MCF 10A (cell line): ENCODE measurements at places on chromosomes 4 and X.

GRCh38 chr4:142100941-142101340 is 464.6 kb downstream of the IL15 start:
- no peak for DNase-seq

- DNase-seq, result peak; percentile 22
Observed at GRCh38 chr4:148065075-148065474, 333.2 kb downstream of the ARHGAP10 start.

GRCh38 chrX:119605464-119606279 is 552 bp downstream of the NKRF start:
- DNase-seq, result peak; percentile 14

GRCh38 chrX:131394384-131394783 is 105.3 kb upstream of the IGSF1 start:
- DNase-seq, result peak; percentile 3

DNA sequence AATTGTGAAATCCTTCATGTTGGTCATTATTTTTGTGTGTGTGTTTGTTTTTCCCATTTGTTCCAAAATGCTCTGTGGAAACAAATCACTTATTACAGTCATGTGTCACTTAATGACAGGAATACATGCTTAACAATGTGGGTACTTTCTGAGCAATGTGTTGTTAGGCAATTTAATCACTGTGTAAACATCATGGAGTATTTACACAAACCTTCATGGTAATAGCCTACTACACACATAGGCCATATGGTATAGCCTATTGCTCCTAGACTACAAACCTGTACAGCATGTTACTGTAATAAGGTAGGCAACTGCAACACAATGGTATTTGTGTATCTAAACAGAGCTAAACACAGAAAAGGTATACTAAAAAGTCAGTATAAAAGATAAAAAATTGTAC is 388.9 kb upstream of the PPP1R2C start:
- DNase-seq, result peak; percentile 0

DNA sequence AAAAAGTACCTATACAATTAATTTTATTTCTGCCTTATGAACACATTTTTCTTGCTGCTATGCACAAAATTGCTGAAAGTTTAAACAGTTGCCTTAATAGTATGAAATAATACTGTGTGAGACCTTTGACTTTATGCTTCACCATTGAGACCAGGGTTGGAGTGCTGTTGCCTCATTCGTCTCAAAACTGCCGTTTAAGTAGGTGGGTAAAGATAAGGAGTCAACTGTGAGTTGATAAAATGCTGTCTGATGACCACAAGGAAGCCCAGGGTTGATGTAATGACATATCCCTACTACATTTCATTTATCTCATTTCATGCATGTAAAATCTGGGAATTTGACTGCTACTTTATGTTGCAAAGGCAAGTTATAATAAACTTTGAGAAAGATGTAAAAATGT is 23.4 kb downstream of the STK26 start:
- DNase-seq, result no peak

DNA sequence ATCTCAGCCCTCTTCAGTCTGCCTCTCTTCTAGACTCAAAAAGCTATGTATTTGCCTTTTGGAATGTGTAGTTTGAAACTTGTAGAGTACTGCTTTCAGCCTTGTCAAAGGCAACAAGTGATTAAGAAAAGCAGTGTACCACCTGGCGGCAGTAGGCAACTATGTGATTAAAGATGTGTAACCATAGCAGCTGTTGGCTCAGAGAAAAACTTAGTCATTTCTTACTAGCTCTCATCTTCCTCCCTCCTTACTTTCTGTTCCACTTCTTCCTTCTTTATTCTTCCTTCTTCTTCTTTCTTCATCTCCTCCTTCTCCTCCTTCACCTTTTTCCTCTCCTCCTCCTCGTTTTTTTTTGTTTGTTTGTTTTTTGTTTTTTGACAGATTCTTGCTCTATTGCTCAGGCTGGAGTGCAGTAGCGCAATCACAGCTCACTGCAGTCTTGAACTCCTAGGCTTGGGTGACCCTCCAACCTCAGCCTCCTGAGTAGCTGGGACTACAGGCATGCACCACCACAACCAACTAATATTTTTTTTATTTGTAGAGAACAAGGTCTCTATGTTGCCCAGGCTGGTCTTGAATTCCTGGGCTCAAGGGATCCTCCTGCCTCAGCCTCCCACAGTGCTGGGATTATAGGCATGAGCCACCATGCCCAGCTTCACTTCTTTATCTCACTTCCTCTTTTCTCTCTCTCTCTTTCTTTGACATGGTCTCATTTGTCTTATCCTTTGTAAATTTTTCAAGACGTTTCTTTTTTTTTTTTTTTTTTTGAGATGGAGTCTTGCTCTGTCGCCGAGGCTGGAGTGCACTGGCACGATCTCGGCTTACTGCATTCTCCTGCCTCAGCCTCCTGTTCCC is 32.6 kb downstream of the ABHD18 start:
- DNase-seq, result peak; percentile 76

DNA sequence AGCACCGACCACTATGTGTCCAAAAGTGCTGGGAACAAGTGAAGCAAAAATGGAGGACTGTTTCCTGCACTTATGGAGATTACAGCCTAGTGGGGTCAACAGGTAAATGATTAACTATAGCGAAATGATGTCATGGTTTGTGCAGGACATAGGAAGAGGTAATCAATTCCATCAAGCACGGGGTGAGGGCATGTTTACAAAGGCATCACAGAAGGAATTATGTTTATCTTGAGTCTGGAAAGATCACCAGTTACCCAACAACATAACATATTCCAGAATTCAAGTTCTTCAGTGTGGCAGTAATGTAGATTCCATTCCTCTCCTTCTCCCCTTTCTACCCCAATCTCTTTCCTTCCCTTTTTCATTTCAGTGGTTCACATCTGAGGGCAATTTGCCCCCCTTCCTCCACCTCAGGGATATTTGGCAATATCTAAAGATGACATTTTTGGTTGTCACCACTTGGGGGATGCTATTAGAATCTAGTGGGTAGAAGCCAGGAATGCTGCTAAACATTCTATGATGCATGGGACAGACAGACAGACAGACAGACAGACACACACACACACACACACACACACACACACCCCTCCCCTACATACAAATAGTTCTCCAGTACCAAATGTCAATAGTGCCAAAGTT is 24.1 kb downstream of the FAM47E start:
- DNase-seq, result no peak

GRCh38 chr4:39469429-39470077 is 10.7 kb downstream of the LIAS start:
- DNase-seq, result peak; percentile 80

- DNase-seq, result no peak
Observed at GRCh38 chr4:120893314-120893713, 29.2 kb downstream of the PRDM5 start.

DNA sequence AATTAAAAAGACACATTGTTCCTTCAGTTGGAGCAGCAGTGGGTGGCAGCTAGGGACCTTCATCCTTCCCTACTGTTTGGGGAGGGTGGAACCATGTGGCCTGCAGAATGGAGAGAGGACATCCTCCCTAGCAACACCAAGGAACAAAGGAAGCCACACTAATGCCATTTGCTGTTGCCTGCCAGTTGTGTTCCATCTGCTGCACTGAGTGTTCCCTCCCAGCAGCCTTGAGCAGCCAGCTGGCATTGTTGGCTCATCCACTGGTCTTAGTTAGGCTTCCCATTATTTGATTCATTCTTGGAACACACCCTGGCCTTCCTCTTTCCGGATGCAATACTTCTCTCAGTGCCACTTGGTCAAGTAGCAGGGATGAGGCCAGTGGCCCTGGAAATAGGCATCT is 25.0 kb upstream of the HMGB3 start:
- DNase-seq, result no peak

DNA sequence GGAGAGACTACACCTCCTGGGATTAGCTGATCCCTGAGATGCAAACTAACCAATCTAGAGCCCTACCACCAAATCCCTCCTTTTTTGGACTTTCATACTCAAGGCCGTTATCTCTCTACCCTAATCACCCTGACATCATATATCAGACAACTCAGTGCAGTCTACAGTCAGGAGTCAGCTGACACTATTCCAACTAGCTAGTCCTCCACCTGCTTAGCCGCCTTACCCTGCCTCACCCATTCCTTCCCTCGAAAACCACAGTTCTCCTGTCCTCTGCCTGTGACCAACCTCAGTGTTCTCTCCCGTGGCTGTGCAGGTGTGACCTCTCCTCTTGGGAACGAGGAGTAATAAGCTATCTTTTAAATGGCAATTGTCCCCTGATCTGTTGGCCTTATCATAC is 1.8 kb upstream of the PPEF2 start:
- no peak for DNase-seq

DNA sequence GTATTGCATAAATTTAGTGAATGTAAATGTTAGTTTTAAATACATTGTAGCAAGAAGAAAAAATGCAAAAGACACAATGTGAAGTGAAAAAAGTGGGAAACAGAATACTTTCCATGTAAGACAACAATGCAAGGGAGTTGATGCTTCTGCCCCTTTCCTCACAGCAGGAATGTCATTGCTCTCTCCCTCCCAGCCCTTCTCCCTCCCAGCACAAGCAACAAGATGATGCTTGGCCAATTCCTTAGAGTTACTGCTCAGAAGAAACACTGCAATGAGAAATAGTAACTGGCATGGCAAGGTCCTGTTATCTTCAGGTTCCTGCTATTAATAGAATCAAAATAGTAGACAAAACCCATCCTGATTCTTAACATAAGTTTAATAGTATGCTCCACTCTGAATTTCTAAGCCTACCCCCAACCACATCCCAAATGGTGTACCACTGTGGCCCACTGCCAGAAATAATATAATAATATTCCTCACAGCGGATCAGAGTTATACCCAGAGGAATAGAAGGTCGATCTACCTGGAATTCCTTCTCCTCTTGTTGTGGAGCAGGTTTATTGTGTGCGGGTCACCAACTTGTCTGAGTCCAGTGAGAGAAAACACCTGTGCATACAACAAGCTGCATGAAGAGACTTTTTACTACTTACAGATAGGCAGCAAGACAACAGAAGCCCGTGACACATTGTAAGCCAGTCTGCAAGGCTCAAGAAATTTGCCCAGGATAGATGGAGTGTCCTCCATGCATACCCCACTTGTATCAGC is 69.8 kb upstream of the SLC7A11 start:
- no peak for DNase-seq

DNA sequence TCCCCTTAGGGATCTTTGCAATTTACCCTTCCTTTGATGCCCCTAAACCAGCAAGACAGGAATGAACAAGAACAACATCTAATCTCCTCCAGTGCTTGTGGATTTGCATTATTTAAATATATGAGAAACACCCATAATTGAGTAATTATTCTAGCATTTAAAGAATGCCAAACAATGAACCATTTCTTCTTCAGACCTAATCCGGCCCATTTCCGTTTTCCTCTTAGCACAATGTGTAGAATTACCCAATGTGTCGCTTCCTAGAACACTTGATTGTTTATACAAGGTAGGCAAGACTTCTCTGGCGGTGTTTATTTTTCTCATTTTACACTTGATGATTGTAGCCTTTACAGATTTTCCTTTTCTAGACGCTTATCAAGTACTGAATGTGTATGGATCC is 43.5 kb downstream of the CLDN34 start:
- peak; percentile 79 for DNase-seq

- DNase-seq, result no peak
Observed at GRCh38 chrX:128759745-128760144, 707.5 kb upstream of the ACTRT1 start.

DNA sequence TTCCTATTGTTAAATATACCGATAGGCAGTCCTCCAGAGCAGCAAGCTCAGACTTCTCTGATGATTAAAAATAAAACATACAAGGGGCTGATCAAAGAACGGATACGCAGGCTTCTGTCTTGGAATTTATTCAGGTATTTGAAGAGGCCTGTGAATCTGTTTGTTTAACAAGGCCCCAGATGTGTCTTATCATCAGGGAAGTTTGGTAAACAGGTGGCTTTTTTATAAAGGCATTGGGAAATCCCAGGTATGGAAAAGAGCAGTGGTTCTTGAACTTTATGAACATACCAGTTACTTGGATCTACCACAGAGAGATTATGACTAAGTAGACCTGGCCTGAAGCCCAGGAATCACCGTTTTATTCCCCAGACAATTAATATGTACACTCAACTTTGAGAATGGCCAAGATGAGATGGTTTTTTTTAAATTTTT is 47.9 kb downstream of the SOWAHB start:
- DNase-seq, result peak; percentile 96

DNA sequence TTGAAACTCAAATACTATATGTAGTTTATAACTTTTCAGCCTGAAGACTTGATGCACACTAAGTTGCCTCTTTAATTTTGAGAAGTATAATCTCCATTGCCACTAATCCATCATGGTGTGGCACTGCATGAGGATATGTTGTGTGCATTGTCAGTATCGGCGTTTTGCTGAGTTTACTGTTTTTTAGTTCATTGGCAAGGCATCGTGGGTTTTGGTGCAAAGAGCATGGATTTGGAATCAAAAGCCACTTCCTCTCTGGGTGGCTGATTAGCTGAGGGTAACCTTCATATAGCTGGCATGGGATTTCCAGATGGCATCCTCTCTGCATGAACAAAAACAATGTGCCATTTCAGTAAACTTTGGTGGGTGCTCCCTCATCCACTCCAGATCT is 38.7 kb downstream of the FHL1 start:
- DNase-seq, result no peak

DNA sequence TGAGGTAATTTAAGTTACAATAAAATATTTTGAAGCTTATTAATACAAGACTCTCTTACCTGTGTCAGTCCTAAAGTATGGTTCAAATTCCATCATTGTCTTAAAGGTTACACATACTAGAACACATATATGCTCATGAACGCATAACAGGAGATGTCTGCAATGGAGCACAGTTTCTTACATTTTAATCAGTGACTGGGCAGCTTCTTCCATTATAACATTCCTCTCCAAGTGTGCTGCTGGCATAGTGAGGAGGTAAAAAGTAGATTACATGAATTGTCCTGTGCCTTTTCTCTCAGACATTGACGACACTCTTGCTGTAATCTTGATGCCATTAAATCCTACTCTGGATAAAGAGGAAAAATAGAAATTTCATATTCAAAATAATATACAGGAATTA is 40.8 kb upstream of the GRID2 start:
- no peak for DNase-seq

- no peak for DNase-seq
Observed at GRCh38 chrX:154981116-154981411, 41.5 kb downstream of the F8 start.

GRCh38 chr4:132266374-132266773 is 882.7 kb upstream of the PCDH10 start:
- no peak for DNase-seq

DNA sequence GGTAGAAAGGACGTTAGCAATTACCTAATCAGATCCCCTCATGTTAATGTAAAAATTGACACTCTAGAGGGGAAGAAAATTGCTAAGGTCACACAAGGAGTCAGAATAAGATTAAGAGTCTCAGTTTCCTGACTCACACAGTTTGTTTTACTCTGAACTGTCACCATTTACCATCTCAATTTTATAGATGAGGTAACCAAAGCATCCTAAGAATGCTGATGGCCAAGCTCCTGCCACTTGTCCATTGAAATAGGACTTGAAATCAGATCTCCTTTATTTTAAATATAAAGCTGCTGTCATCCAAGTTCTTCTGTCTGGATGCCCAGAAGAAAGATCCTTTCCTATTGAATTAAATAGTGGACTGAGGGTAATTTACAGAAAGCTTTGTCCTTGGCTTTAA is 114.8 kb upstream of the VAMP7 start:
- DNase-seq, result no peak

GRCh38 chrX:144849141-144849540 is 398.2 kb upstream of the SPANXN1 start:
- DNase-seq, result peak; percentile 28
